Endothelial cell of umbilical vein (primary cell): ENCODE measurements at places on chromosomes 3 and 15.
A peak's percentile ranks its signal among the peaks of the same experiment; 100 is the strongest.

GRCh38 chr3:17091910-17092582, 207.3 kb downstream of the PLCL2 start:
- DNase-seq, result no peak

DNA sequence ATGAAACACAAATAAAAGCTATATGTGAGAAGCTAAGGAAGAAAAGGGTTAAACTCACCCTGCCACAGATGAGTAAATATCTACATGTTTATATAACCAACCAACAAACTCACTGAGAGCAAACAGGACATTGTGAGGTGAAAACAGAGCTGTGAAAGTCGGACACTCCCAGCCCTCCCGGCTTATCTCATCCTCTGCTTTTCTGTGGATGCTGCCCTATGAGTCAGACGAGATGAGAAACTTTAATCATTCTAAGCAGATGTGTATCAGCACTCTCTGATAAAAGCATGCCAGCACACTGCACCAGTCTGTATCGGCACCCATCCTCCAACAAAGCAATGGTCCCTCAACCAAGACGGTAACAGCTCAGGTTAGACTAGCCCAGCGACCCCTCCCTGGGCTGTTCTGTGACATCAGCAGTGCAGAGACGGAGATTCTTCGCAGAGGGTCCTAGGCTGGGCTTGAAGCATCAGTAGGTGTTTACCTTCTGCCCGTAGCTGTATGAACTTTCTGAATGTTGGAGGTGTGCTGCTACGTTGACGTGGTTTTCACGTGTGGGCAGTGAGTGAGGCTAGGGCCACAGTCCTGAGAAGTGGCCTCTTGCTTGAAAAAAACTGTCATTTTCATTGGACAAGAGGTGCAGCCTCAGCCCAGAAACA, 119.8 kb upstream of the ALDH1A3 start:
- DNase-seq, result peak; percentile 51

- no peak for DNase-seq
These were observed 68.1 kb upstream of the SCN5A start for GRCh38 chr3:38717355-38718240.

- peak; percentile 32 for DNase-seq
These were observed 15.5 kb upstream of the ACAP2 start for GRCh38 chr3:195458316-195458717.

DNA sequence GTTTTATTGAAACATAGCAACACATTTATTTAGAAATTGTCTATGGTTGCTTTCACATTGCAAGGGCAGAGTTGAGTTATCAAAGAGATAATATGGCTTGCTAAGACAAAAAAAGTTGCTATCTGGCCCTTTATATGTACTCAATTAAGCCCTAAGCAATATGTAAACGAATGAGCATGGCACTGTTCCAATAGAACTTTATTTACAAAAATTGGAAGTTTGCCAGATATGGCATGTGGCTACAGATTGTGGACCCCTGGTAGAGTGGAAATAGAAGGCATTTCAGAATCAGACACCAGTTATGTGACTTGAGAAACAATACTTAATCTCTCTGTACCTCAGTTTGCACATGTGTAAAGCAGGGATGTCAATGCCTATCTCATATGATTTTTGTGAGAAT, 515.6 kb upstream of the SGO1 start:
- no peak for DNase-seq
